Renal cortical epithelial cell (primary cell): ENCODE measurements at places on chromosomes 4 and X.

GRCh38 chr4:108814326-108814725, 51.5 kb upstream of the ETNPPL start:
- no peak for DNase-seq

DNA sequence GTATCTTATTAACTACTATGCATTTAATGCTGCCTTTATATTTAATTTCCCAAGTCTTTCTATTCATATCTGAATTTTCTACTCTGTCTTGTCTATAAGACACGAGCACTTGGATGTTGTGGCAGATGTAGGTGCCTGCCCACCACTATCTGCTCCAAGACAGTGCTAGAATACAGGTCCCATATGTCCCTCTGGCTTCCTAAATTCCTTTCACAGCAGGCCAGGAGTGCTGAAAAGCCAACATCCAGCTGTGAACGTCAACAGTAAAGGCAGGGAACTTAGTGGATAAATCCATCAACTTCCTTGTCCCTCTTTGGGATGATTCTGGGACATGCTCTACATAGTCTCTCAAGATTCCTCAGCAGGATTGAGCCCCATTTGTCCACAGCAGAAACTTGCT, 245.1 kb upstream of the ETNPPL start:
- DNase-seq, result no peak

DNA sequence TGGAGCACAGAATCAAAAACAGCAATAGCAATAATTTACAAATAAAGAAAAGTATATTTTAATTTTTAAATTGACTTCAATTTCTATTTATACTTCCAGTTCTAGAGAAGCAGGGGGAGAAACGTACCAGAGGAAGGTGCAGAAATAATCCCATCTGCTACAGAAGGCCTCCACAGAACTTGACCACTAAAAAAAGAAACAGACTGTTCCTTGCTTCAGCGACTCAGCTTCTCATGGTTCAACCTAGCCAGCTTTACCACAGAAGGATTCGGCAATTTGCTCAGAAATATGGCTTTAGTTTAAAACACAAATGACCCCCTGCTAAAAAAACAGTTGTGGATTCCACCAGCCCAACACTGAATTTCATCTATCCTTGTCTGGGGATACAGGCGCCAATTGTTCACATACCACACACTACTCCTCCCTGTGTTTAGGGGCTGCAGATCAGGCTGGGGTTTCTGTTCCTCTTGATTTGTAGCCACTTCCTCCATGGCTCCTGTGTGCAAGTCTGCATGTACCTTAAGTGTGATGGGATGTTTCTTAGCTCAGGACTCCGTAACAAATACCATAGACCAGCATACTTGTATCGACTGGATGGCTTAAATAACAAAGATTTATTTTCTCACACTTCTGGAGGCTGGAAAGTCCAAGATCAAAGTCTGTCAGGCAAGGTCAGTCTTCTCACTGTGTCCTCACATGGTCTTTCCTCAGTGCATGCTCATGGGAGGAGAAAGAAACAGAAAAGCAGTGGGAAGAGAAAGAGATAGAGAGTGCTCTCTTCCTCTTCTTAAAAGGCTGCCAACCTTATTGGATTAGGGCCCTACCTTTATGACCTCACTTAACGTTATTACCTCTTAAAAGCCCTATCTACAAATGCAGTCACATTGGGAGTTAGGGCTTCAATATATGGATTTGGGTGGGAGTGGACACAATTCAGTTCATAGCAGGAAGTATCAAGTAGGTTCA, 79.1 kb downstream of the AMOT start:
- DNase-seq, result no peak

DNA sequence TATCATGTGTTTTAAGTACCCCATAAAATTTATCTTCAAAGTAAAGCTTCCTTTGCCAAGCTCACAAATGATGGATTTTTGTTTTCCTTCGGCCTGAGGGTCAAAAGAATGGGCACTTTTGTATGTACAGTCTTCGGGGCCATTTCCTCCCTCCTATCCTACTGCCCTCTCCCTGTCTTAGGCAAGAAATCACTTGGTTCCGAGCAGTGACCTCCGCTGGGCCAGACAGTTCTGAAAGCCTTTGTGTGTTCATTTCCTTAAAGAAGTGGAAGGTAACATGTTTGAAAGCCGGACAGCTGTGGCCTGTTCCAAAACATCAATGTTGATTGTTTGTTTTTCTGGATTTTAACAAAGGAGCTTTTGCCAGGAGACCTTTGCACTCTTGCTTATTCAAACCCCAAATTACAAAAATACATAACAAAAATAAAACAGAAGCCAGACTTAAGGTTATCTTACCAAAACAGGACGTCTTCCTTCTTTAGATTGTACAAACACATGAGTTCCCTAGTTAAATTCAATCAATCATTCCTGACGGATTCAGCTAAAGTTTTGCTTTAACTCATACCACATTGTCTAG, 110.6 kb upstream of the LIMCH1 start:
- DNase-seq, result no peak

GRCh38 chr4:4506961-4507360, 34.9 kb downstream of the STX18 start:
- no peak for DNase-seq

GRCh38 chr4:121946644-121947043, 5.2 kb downstream of the TRPC3 start:
- DNase-seq, result no peak

DNA sequence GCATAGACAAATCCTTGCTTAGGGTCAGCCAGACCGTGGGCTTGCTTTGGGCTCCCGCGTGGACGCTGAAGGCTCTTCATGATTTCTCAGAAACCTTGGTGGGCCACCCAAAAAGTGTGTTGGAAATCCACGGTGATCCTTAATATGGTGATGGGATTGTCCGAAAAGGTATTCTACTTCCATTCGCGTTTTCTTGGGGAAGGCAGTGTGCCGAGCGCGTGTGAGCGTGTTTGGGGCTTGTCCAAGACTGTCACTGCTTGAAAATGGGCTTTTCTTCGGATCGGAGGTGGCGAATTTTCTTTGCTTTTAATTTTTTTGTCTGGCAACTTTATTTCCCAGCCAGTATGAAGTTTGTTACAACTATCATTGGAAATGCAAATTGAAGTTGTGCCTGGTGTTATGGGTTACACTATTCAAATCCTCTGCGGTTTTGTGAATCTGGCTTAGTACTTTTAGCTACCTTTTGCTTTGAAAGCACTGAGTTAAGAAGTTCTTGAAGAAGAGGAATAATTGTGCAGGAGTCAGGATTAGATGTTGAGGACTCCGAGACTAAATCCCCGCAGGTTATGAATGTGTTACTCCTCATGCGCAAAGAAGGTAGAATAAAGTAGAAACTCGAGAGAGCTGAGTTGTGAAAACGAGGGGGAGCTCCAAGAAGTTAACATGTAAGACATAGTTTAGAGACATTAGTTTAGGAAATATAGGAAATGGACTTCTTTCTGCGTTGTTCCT, 3.2 kb downstream of the SPRY1 start:
- DNase-seq, result peak; percentile 46

DNA sequence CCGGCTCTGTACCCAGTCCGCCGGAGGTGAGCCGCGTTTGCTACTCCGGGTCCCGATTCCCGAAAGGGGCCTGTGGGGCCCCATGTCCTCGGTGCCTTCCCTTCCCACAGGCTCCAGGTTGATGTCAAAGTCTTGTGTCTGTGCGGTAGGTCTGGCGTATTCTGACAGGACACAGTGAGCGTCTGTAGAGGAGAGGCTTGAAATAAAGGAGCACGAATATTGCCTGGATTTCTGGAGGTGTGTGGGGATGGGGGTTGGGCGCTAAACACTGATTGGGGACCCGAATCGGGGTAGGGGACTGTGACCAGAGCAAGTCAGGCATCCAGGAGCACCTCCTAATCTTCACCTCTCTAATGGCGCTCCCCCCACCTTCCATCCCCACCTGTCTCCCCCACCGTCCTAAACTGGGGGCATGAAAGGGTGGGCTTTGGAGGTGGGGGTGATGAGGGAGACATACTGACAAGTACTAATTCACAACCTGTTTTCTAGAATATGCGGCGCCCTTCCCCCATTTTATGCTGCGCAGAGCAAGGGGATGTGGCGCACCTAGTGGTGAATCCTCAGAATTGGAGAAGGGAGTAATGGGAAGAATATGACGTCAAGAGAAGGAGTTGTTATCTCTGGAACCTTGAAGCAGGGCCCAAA, 855 bp downstream of the GPRASP2 start:
- peak; percentile 28 for DNase-seq

- DNase-seq, result no peak
Measured at GRCh38 chr4:19969492-19969891, 282.2 kb upstream of the SLIT2 start.

- no peak for DNase-seq
Measured at GRCh38 chrX:6203462-6204215, 25.0 kb downstream of the NLGN4X start.

GRCh38 chrX:71184092-71184491, 38.9 kb upstream of the GJB1 start:
- DNase-seq, result no peak

- DNase-seq, result no peak
Measured at GRCh38 chrX:126237524-126237923, 71.4 kb upstream of the DCAF12L2 start.
